Inflammatory macrophage (primary cell): ENCODE measurements at places on chromosomes 6 and 20.

DNA sequence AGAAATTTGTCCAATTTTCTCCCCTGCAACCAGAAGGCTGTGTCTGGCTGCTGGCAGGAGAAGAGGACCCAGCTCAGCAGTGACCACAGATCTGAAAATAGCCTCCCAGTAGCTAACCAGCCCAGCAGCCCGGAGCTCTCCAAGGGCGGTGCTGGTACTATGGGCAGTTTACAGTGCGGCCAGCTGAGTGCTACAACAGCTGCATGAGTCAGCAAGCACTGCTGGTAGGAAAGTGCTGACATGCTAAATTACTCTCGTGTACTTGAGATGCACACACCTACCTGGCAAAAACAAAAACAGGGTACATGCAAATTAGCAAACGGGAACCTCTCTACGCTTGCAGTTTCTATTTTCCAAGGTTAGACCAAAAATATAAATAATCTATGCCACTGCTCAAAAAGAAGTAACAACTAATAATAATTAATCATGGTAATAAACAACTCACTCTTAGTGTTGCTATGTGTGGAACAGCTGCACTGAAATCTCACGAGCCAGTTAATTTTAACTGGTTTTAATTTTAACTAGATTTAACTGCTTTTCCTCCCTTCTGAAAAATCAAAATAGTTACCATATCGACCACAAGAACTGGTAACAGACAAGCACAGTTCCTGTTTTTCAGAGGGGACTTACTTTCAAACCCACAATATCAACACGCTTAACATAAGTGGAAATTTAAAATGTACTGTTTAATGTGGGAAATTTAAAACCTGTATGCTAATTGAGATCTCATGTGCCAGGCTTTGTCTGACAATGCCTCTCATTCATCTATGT, 10.8 kb downstream of the BACH2 start:
- peak; percentile 92 for DNase-seq

DNA sequence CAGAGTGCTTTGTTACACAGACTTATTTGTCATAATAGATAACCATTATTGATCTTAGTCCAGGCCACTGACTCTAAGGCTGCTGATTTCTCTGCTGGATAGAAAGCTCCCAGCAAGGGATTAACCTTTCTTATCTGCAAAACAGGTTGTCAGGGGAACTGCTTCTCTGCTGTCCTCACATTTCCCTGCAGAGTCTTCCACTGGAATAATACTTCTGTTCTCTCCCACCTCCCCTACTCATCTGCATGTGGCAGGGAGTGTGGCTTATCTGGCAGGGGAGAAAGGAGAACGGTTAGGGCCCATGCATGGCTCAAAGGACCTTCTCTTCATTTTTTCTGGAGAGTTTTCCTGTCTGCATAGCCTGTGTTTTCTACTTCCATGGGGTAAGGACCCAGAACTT, 86.2 kb downstream of the LAMP5 start:
- no peak for DNase-seq

DNA sequence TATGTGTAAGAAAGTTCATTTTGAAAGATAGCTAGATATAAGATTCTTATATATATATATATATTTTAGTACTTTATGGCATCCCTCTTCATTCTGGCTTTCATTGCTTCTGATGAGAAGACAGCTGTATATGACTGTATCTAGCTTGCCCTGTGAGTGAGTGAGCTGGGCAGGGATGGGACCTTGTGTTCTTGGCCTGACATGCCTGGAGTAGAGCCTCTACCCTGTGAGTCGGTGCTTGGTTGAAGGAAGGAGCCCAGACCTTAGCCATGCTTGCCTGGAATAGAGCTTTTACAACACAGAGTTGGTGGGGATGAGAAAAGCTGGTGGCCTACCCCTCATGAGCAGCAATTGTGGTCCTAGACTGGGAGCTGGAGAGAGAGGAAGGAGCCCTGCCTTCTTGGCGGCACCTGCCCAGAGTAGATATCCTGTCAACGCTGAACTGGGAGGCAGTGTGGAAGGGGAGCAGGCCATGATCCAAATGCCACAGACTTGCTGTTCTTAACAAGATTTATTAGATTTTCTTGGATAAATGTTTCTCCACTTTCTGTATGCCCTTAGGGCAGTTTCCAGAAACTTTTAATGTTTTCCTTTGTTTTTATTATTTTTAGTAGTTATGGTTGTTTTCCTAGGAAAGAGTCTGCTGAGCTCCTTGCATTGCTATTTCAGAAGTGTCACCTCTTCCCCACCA, 31.6 kb downstream of the FIG4 start:
- no peak for DNase-seq

GRCh38 chr6:29933955-29934354, 8.4 kb upstream of the HLA-A start:
- no peak for DNase-seq

- DNase-seq: no peak
These were observed 87.8 kb downstream of the GINS1 start for GRCh38 chr20:25495189-25495824.

- no peak for DNase-seq
These were observed 50.0 kb downstream of the SLC23A2 start for GRCh38 chr20:4951299-4951698.

DNA sequence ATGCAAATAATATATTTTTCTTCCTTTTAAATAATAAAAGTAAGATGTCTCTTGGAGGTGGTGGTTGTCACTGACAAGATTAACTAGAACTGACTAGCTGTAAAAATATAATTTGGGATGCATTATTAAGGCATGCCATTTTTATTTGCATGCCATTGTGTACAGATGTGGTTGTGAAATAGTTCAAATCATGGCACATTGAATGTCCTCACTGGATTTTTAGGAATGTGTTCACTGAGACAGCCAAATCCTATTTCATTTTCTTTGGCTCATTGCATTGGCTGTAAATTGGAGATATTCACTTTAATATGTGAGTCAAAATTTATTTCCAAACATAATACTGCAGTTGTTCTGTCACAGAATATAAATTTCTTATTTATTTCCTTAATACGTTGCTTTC, 62.3 kb downstream of the ESR1 start:
- no peak for DNase-seq

DNA sequence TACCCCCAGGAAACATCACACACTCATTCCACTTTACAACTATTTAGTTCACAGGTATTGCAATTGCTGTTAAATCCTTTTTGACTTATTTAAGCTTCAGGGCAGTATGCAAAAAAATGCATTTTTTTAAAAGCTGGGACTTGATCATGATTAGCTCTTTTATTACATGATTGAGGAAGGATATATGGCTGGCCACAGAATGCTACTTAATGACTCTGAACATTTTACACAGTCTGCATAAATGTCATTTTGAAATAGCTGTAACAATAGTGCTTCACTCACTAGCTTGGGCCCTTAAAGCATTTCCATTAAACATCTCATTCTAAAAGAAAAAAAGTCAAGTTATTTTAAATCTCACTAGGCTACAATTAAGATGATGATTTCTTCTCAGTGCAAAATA, 429.7 kb downstream of the FRK start:
- no peak for DNase-seq

GRCh38 chr20:56442389-56443365, 25.8 kb upstream of the RTF2 start:
- peak; percentile 78 for DNase-seq

- DNase-seq: no peak
These were observed 4.9 kb upstream of the AAR2 start for GRCh38 chr20:36231331-36231730.

DNA sequence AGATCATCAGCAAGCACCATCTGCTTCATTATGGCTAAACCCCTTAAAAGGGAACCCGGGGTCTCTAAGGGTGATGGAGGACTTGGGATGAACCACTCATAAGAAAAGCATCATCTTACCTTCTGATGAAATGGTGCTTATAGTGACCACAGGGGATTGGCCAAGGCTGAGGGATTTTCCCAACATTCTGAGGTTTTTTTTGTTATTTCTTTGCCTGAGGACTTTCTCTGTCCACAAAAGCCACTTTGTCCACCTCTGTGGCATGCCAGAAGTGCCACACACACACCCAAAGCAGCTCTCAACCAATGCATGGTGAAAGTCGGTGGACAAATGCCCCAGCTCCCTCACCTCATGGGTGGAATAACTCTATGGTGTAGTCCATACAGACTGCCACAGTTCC, 79.3 kb upstream of the TOP1 start:
- DNase-seq: no peak

- no peak for DNase-seq
These were observed 54.8 kb upstream of the SPDEF start for GRCh38 chr6:34610819-34611477.

DNA sequence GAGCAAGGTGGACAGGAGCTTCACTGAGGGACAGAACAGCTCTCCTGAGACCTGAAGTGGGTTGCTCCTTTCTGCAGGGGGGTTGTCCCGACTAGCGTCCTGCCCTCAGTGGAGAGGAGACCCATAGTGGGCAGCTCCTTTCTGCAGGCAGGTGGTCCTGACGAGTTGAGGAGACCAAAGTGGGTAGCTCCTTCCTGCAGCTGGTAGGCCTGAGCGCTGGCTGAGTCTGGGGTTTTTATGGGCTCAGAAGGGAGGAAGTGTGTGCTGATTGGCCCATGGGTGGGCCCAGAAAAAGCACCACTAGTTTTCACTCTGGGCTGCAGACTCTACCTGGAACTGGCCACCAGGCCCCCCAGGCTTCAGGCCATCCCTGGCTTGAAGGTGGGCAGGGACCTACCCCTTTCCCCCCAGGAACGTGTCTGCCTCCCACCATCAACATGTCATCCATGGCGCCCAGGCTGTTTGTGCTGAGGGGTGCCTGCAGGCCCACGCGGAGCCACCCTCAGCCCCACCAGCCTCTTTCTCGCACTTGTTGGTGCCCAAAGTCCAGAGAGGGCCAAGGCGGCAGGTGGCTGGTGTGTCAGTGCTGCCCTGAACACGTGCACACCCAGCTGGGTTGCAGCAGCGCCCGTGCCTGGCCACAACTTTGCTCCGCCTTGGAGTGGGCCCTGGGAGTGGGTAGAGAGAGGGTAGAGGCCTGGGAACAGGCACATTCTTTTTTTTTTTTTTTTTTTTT, 1.6 kb upstream of the DEK start:
- DNase-seq: no peak

DNA sequence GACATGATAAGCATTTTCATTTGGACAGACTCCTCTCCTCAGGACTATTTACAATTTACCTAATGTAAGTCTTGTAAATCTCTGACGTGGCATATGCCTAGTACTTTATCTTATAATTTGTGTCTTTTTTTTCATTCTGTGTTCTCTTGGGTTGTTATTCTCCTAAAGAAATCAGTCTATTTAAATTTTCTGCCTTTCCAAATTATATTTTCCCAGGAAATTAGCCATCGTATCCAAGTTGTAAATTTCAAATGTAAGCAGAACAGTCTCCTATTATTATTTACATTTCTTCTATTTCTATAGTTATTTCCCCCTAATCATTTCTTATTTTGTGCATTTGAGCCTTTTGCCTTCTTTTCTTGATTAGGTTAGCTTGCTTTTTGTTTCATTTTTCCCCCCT, 17.5 kb upstream of the BCAS4 start:
- DNase-seq: no peak

GRCh38 chr6:117605169-117605826, 3.0 kb upstream of the GOPC start:
- peak; percentile 60 for DNase-seq

GRCh38 chr20:12936020-12936419, 72.8 kb upstream of the SPTLC3 start:
- DNase-seq: no peak

- no peak for DNase-seq
These were observed 158.5 kb upstream of the AFDN start for GRCh38 chr6:167668019-167668753.

DNA sequence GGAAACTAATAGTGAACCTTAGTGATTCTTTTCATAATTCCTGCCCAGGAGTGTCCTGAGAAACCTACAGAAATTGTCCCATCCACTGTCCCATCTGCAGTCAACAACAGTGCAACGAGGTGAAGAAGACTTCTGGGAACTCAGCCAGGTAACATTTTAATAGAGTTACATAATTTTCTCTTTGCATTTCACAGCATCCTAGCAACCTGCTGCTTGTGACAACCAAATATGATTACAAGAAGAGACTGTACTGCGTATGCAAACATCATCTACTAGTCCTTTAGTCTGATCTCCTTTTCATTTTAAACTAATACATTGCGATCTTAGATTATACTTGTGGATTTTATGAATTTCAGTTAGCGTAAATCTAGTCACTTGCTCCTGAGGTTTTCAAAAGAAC, 951.6 kb downstream of the TFAP2A start:
- no peak for DNase-seq

GRCh38 chr6:52286798-52287432, 2.4 kb upstream of the MCM3 start:
- DNase-seq: peak; percentile 89
